ENCODE measurements at places on chromosomes 3 and 15.

GRCh38 chr3:107810171-107811071, 280.4 kb downstream of the CD47 start:
- no peak for DNase-seq

DNA sequence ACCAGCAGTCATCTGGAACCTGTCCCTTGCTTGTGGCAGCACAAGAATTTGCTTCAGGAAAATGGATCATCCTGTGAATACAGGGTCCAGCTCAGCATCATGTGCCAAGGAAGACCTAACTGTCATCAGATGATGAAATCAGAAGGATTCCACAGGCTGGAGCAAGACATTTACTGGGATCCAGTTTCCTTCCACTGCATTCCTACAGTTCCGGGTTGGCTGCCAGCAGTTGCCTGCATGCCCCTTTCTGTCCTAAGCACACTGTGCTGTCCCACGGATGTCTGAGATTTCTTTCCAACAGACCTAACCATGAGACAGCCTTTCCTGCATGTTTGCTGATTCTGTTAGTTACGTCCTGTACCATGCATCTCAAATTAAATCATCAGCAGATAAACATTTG, 140.7 kb downstream of the IMPG2 start:
- DNase-seq = no peak

DNA sequence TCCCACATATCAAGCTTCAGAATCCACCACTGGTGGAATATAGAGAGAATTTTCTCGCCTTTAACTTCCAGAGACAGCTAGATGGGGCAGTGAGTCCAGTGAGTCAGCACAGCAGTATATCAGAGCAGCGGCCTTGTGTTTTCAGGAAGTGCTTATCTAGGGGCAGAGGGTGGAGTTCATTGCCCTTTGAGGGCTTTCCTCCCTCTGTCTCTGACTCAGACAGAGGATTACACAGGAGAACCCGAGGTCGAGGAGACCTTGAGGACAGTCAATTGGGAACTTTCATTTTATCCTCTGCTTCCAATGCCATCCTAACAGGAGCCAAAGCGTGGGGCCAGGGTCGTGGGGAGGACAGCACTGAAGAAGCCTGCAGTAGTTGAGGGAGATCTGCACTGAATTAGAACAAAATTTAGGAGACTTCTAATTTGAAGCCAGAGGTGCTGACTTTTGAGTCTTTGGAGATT, 109.6 kb upstream of the UMPS start:
- DNase-seq = no peak

DNA sequence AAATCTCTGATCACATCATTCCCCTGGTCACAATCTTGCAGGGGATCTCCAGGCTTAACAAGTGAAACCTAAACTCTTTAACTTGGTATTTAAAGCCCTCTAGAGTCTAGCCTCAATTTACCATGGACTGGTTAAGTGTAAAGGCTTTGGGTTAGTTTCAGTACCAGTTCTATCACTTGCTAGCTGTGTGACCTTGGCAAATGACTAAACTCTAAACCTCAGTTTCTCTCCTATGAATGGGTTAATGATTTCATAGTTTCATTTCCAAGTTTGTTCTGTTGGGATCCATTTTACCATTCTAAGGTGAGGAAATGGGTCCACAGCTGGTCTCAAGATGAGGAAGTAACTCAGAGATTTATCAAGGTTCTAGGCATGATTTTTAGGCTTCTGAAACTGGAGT, 38.8 kb upstream of the TIMP4 start:
- DNase-seq = no peak
